AG08396 (cell line): ENCODE measurements at places on chromosomes 1 and 21.

GRCh38 chr1:28974432-28974831, 60.1 kb downstream of the EPB41 start:
- no peak for DNase-seq

GRCh38 chr1:110606657-110607535, 738 bp upstream of the KCNA2 start:
- DNase-seq = no peak

GRCh38 chr1:186763107-186763506, 65.6 kb upstream of the PLA2G4A start:
- DNase-seq = no peak

GRCh38 chr1:61233121-61233660, 150.8 kb downstream of the NFIA start:
- DNase-seq = no peak

GRCh38 chr1:214439352-214440119, 111.9 kb downstream of the PTPN14 start:
- no peak for DNase-seq

DNA sequence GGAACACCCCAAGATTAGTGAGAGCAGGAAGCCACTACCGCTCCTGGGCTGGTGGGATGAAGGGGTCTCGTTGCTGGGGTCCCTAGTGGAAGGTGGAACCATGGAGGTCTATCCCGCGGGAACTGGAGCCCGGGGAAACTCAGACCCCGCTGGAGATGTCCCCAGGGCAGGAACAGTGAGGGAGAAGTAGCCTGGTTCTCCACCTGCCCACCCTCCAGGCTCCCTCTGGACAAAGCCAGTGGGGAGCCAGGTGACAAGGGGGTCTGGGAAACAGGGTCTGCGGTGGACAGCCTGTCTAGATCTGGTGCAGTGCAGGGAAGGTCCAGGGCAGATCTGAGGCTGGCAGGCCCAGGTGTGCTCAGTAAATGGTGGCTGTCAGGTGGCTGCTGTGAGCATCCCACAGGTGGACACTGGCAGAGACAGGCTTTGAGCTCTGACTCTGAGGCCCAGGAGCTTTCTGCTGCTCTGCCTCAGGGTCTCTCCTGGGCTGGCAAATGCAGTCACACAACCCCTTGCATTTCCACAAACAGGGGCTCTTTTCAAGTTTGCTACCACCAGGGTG, 88.0 kb upstream of the TLR5 start:
- no peak for DNase-seq

GRCh38 chr1:201016211-201016651, 7.3 kb downstream of the KIF21B start:
- no peak for DNase-seq

- no peak for DNase-seq
These were observed 3.1 kb downstream of the SLC41A1 start for GRCh38 chr1:205809942-205810345.

GRCh38 chr1:217135569-217135915, 412.3 kb upstream of the ESRRG start:
- peak; percentile 40 for DNase-seq

DNA sequence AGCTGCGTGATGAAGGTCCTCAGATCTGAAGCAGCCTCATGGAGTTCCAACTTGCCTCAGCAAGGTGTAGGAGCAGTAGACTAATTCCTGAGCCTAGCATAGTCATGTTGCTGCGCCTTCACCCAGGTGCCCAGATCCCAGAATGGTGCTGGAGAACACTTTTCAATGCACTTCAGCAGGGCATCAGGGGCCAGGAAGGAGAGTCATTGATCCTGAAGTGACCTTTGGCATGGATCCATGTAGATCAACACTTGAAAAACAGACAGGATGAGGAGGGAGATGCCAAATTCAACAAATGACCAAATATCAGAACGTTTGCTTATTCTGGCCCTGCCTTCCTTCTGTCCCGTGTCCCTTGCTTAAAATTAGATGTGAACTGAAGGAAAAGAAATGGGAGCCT, 91.9 kb downstream of the LEPR start:
- no peak for DNase-seq

DNA sequence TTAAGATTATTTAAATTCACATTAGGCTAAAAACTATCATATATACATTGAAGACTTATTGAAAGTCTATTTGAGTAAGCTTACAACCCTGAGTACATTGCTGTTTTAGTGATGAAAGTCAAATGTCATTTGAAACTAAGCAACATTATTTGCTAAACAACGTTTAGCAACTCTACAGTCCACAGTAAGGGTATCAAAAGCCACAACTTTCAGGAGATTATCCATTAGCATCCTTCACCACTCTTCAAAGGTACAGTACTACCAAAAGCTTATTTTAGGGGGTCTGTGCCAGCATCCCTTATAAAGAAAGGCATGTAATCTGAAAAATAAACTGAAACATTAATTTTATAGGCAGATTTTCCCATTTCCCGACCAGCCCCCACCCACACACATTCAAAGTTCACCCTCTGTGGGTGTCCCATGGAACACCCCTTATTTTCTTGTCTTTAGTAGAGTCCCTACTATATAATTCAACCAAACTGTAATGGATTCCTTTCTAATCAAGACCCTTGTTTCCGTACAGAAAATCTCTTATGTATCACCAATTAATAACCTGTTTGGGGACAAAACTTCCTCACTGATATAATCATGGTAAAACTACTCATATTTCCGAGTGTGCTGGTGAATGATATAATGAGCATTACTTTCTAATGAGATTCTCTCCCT, 11.0 kb downstream of the SFPQ start:
- no peak for DNase-seq

- DNase-seq = no peak
These were observed 90.6 kb upstream of the USP24 start for GRCh38 chr1:55305735-55306134.
